Stimulated activated CD8-positive, alpha-beta memory T cell treated with anti-CD3 and anti-CD28 coated beads, Interleukin-4, amount 100 ng/mL, for 48 hours (primary cell): ENCODE measurements at places on chromosomes 16 and 17.

DNA sequence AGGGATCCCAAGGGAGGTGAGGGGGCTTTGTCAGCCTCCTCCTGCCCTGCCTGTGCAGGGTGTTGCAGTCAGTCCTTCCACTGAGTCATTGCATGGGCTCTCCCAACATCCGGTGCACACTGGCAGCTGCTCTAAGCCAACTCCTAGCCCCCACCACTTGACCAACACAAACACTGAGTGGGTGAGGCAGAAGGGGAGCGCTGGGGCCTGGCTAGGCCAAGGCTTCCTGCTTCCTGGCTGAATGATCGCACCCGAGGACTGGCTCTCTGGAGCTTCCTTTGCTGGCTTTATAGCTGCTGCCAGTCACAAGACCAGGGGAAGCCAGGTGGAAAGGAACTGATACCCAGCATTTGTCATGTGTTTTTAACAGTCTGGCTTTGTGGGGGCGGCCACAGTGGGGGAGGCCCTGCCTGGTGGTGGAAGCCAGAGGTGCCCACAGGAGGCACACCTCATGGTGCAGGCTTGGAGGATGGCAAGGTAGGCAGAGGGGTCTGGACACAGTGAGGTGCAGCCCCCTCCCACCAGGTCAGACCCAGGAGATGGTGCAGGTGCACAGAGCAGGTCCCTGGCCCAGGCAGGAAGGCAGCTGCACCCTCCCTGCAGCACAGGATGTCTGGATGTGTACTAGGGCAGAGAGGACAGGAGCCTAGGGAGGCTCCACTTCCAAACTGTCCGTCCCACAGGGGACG lies 6.8 kb downstream of the MPG start:
- DNase-seq, result peak; percentile 78

- DNase-seq, result peak; percentile 83
Observed at GRCh38 chr16:22206842-22207714, 1.0 kb downstream of the EEF2K start.

GRCh38 chr16:19393226-19394111 lies 24.2 kb upstream of the TMC5 start:
- DNase-seq, result no peak

DNA sequence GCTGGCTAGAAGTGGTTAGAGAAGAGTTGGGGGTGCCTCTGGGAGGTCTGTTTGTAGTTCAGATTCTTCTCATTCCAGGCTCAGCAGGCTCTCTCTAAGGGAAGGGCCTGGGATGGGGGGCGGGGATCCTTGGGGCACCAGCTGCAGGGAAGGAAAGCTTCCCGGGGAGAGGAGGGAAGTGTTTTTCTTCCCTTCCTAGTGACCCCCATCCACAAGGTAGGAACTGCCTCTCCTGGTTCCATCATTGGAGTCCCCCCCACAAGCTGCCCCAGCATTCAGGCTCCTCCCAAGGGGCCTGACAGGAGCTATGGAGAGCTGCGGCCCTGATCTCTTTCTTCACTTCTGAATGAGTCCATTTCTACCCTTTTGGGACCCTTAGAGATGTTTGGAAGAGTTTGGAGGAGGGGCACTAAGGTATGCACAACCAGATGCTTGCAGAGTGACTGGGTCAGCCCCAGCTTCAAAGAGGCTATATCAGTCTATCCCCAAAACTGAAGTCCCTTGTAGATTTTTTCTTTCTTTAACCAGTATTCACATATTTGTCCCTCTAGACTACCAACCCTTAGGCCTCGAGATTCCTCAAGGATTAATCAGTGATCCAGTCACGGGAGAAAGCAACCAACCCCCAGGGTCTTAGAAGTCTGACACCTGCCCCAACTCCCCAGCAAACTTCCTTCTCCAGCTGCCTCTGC lies 13.9 kb upstream of the FZD2 start:
- DNase-seq, result no peak

- DNase-seq, result no peak
Observed at GRCh38 chr16:10387188-10387617, 1.3 kb downstream of the ATF7IP2 start.
